ENCODE measurements at places on chromosomes 1 and 21.

GRCh38 chr21:31052489-31053142, 14.3 kb upstream of the KRTAP19-8 start:
- DNase-seq = no peak

DNA sequence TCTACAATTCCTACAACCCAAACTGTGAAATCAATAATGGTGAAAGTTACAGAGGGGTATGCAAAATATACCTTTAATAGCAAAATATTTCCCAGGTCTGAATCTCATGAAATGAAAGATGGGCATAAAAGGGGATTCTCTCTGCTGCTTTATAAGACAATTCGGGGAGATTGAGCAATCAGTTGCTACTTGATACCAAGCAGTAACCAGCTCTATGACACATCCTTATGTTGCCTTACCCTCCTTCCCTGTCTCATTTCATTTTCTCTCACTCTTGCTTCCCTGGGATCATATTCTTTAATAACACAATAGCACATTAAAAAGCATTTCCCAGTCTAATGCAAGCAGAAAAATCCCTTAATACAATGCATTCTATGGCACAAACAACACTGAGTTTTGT, 29.0 kb downstream of the ZSWIM5 start:
- DNase-seq = no peak

- DNase-seq = no peak
Measured at GRCh38 chr1:1144843-1145546, 28.7 kb upstream of the TTLL10 start.

DNA sequence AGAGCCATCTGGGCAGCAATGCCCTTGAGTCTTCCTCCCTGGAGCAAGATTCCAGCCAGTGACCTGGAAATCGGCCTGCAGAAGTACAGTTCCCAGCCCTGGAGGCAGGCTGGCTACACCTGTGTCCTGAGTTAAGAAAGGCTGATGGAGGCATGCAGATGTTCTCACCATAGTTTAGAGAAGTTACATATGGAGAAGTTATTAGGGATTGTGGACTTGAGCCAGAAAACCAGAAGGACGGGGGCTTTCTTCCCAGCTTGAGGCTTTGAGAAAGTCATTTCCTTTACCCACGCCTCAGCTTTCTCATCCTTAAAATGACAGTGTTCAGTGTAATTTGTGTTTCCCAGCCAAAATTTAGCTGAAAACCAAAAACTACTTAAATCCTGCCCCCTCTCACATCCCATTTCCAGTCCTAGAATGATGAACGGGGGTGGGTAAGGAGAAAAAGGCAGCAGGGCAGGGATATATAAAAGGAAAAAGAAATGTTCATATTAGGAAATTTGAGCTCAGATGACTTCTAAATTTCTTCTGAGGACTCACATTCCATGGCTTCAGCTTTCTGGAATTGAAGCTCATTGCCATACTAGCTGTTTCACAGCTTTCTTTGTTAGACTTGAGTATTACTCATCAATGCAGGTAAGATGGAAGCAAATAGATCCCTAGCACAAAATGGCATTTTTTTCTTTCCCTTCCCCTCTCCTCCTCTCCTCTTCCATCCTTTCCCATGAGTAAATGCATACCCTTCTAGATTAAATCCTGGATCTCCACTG, 14.4 kb upstream of the C8B start:
- DNase-seq = no peak

GRCh38 chr1:210600421-210601159, 271.9 kb downstream of the HHAT start:
- DNase-seq = peak; percentile 49

- DNase-seq = peak; percentile 77
Measured at GRCh38 chr21:40964691-40965090, 117.7 kb upstream of the DSCAM start.

DNA sequence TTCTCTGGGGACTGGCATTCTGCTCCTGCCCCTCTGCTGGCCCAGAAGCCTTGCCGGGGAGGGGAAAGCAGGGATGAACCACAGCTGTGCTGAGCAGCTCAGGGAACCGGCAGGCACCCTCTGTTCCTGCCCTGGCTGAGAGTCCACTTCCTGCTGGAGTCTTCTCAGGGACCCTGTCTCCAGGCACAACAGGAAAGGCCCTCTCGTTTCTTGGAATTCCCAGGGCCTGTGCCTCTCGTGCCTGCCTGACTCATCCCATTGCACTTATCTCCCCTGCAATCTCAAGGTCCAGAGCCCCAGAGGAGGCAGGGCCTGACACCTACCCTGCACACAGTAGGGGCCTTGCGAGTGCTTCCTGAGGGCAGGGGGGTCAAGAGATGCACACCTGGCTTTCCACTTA, 1.1 kb upstream of the EDN2 start:
- DNase-seq = peak; percentile 92

DNA sequence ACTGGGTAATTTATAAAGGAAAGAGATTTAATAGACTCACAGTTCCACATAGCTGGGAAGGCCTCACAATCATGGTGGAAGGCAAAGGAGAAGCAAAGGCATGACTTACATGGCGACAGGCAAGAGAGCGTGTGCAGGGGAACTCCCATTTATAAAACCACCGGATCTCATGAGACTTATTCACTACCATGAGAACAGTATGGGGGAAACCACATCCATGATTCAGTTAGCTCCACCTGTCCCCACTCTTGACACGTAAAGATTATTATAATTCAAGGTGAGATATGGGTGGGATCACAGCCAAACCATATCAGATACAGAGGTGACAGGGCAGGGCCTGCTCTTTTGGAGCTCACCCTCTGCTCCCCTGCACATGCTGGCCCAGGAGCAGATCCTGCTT, 31.4 kb upstream of the TMEM61 start:
- no peak for DNase-seq

GRCh38 chr21:27423038-27423437, 456.1 kb upstream of the ADAMTS5 start:
- peak; percentile 97 for DNase-seq

GRCh38 chr1:170539154-170539553, 7.2 kb downstream of the GORAB start:
- peak; percentile 16 for DNase-seq

GRCh38 chr1:44417351-44418021, 12.4 kb downstream of the RNF220 start:
- peak; percentile 30 for DNase-seq

GRCh38 chr1:89757532-89757931, 63.3 kb upstream of the LRRC8D start:
- no peak for DNase-seq

DNA sequence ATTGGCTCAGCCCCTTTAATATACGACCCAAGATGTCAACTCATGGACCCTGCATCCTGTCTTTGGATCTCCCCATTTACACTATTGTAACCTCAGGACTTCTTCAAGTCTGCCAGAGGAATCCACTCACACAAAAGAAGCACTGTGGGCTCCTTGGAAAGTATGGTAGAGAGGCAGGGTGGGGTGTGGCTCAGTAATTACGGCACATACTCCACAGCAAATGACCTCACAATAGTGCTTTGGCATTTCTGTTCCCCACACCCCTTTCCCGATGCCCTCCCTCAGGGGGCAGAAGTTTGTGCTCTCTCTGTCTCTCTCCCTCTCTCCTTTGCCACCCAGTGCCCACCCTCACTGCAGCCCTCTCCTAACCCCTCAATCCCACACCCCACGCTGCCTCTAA, 27.8 kb upstream of the IFNAR2 start:
- no peak for DNase-seq

DNA sequence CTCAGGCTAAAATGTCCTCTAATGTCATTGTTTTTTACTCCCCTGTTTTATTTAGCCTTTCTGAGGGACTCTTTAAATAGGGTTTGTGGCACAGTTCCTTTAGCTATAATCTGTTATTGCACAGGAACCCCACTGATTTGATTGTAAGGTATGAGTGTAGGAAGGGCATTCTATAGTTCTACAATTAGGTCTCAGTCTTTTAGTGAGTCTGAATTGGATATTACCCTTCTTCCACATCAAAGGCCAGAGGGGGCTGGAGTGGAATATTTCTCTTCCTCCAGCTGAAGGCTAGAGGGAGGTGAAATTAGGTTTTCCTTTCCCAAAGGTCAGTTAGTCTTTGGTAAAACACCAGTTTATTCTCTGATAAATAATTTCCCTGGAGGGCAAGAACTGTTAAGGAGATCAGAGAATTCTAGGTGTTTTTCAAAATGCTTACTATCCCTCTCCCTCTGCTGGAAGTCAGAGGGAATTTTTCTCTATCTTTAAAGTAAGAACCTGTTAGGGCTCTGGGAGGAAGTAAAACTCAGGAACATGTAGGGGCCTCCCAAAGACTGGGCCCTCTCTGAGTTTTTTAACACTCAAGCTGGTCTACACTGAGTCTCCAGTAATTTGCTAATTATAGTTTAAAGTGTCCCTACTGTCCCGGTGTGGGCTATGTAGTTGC, 176.3 kb upstream of the ZNHIT6 start:
- DNase-seq = peak; percentile 43

- DNase-seq = no peak
Measured at GRCh38 chr1:54559771-54560231, 11.8 kb downstream of the ACOT11 start.

- DNase-seq = no peak
Measured at GRCh38 chr1:57536749-57537423, 113.0 kb upstream of the DAB1 start.

DNA sequence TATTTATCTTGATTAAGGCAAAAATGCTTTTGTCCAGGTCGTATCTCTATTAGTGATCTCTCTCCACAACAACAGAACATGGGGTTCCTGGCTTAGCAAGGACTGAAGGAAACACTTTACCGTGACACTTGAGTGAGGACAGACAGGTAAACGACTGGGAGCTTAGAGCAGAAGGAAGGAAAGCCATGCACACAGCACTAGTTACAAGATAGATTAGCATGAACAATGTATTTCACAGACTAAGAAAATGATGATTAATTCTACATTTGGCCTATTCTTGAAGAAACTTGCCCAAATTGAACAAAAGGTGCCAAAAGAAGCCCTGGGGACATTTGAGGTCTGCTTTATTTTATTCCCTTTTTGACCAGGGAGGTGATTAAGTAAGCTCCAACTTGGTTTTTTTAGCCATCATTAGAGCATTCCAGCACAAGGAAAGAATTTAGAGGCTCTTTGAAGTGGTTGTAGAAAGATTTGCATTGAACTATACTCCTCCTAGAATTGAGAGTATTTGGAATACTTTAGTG, 248.5 kb downstream of the USP25 start:
- peak; percentile 44 for DNase-seq

GRCh38 chr1:212515329-212515760, 82.6 kb downstream of the NENF start:
- no peak for DNase-seq

DNA sequence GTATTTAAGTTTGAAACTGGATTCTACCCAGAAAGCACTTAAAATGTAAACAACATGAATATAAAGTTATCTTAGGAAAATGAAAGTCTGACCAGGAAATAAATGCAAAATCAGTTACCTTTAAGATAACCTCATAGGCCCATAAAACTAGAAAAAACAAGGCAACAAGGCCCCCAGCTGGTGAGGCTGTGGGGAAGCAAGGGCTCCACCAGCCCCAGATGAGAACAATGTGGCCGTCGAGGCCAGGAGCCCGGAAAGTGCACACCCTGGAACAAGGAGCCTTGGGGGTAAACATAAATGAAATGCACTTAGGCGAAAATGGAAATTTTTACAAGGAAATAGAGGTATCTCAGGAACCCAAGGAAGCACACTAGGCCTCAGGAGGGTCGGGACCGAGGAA, 37.9 kb upstream of the BMP8B start:
- DNase-seq = no peak

DNA sequence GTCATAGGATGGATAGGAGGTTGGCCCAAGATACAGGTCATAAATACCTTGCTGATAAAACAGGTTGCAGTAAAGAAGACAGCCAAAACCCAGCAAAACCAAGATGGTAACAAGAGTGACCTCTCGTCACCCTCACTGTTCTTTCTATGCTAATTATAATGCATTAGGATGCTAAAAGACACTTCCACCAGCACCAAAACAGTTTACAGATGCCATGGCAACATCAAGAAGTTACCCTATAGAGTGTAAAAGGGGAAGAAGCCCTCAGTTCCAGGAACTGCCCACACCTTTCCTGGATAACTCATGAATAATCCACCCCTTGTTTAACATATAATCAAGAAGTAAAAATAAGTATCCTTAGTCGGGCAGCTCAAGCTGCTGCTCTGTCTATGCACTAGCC, 671.9 kb downstream of the PTPRC start:
- DNase-seq = no peak

DNA sequence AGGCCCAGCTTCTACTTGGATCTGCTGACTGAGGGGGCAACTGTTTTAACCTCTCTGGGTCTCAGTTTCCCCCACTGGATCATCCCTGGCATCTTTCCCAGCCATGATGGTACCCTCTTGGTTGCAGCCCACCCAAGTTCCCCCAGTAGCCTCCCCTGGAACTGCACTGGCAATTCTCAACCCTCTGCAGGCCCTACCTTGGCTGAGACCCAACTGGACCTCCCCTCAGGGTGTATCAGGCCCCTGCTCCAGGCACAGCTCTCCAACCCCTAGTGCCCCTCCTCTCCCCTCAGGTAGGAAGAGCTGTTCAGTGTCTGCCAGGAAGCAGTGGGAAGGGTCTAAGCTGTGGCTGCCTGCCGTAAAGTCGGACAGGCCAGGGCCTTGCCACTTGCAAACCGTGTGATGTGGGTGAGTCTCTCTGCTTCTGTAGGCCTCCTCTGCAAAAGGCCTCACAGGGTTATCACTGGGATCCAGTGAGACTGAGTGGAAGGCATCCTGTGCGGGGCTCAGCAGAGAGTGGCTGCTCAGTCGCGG, 32.1 kb downstream of the RHBG start:
- no peak for DNase-seq

- DNase-seq = no peak
Measured at GRCh38 chr1:152501704-152502103, 8.9 kb upstream of the LCE5A start.

GRCh38 chr1:226121587-226122400, 59.3 kb downstream of the H3-3A start:
- peak; percentile 44 for DNase-seq

DNA sequence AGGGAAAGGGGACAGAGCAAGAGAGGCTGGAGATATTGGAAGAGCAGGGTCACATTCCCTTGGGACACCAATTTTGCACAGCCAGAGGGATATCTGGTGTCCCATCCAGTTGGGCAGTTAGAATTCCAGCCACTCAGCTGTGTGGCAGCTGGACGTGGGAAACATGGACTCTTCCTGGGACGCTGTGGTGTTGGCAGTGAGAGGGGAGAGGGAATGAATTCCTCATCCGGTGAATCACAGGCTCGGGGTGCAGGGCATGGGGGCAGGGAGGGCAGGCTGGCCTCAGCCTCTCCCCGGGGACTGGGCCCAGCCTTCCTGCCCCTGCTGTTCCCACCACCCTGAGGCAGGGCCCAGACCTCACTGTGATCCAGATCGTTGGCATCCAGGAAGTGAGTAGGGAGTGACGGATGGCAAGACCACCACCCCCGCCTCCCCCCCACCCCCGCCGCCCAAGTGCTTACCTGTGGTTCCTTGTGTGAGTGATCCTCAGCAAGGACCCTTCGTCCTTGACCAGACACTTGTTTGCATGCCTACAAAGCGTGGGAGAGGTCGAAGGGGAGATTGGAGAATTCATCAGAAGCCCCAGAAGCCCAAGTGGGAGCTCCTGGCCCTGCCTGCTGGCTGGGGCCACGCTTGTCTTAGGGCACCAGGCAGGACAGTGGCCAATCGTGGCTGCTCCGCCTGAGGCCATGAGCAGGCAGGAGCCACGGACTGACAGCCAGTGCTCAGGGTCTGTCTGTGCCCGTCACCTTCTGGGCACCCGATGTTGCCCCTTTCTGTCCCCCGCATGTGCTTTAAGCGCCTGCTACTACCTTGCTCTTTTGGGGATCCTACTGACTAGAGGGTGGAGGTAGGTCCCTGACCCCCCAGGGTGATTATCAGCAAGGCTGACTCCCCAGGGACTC, 8.7 kb downstream of the WNT3A start:
- DNase-seq = peak; percentile 86

- DNase-seq = no peak
Measured at GRCh38 chr1:70586046-70586445, 175.0 kb downstream of the CTH start.

Data from fibroblast of skin of back (primary cell).